Anterior cingulate cortex (tissue), 58 donors: ENCODE measurements at places on chromosomes 7 and 10.

DNA sequence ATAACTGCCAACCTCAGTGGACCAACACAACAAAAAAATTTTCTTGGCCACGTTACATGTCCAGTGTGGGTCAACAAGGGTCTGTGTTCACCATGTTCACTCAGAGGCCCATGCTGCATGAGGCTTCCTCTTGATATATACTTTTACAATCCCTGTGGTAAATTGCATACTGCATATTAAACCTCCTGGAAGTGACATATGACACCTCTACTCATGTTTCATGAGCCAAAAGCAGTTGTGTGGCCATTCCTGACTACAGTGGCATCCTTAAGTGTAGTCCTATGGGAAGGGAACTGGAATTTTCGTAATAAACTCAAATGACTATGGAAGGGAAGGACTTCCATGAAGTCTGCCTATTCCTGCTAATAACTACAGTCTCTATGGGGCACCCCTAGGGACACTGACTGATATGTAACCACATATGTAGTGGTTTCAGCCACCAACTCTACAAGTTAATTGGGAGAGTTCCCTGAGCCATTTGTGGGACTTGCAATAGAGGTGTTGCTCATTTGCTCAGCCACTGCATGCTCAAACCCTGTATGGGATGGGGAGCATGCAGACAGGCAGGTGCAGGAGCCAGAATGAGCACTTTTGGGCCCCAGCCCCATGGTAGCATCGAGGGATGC lies 9.7 kb downstream of the DYNC1I1 start:
- no peak for DNase-seq

GRCh38 chr10:85601526-85601925 lies 765.1 kb downstream of the GRID1 start:
- DNase-seq = no peak

GRCh38 chr10:43461950-43462349 lies 25.0 kb downstream of the ZNF487 start:
- DNase-seq = no peak

DNA sequence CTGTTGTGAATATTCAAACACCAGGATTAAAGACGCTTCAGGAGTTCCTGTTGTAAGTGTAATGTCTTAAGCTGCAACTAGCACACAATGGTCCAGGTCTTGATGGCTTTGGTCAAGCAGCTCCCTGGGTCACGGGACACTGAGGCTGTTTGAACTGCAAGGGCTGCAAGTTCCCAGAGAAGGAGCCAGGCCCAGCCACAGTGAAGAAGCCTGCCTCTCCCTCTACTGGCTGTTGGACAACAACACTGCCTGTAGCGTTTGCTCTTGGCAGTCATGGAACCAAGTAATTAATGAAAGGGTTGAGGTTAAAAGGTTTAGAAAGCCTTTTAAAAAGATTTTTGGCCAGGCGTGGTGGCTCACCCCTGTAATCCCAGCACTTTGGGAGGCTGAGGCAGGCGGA lies 31.9 kb upstream of the GUSB start:
- DNase-seq = no peak

GRCh38 chr7:21318916-21319270 lies 109.0 kb upstream of the SP4 start:
- DNase-seq = no peak
